ENCODE measurements at places on chromosomes 13 and 19.

DNA sequence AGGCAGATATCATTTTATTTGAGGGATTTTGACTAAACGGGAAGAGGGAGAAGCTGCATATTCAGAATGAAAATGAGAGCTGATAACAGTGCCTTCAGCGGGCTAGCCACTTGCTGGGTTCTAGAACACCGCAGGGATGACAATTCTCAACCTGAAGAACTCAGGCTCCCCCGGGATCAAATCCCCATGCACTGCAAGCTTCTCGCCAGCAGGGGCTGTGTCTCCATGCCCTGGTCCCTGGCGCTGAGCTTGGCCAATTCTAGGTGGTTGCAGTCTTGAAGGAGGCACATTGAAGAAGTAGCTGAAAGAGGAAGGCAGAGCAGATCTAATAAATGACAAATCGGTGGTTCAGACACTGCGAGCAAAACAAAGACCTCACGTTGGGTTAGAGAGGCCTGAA, 128.7 kb downstream of the UQCRFS1 start:
- DNase-seq, result peak; percentile 56

- DNase-seq, result no peak
Measured at GRCh38 chr13:100860866-100861265, 186.3 kb upstream of the TMTC4 start.

DNA sequence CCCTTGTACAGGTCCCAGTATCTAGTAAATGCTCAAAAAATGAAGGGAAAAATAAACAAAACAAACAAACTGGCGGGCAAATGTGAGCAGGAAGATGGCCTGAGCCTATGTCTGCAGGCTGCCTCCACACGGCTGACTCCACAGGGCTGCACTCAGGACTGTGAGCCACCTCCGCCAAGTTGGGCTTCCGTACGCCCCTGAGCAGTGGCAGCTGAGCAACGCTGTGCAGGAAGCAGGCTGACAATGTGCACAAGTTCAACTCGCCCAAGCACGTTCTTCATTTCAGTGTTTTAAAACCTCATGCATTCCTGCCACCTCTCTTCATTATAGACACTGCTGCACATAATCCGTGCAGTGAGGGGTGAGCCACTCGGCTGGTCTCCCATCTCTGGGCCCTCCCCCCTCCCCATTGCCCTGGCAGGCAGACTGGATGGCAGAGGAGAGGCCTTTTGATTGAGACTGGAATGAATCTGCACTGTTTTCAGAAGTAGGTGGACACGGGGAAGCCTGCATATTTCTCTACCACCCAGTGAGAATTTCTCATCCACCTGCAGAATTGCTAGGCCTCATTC, 915.3 kb downstream of the UQCRFS1 start:
- DNase-seq, result no peak

- DNase-seq, result no peak
Measured at GRCh38 chr19:31553846-31554215, 204.6 kb upstream of the TSHZ3 start.

GRCh38 chr13:44790289-44790688, 199.0 kb downstream of the NUFIP1 start:
- DNase-seq, result no peak

GRCh38 chr19:8515317-8515716, 1.4 kb upstream of the ZNF414 start:
- no peak for DNase-seq

GRCh38 chr19:33868788-33869412, 72.2 kb downstream of the KCTD15 start:
- no peak for DNase-seq

- DNase-seq, result peak; percentile 76
Measured at GRCh38 chr19:15449620-15450527, at the start of gene WIZ. Gene WIZ (minus strand): TSS chr19:15449956. CDS start chr19:15448307, 1,649 bp downstream.

- DNase-seq, result no peak
Measured at GRCh38 chr19:51467864-51468544, 9.8 kb upstream of the SIGLEC8 start.

- no peak for DNase-seq
Measured at GRCh38 chr13:113623491-113624234, 34.3 kb downstream of the ATP4B start.

DNA sequence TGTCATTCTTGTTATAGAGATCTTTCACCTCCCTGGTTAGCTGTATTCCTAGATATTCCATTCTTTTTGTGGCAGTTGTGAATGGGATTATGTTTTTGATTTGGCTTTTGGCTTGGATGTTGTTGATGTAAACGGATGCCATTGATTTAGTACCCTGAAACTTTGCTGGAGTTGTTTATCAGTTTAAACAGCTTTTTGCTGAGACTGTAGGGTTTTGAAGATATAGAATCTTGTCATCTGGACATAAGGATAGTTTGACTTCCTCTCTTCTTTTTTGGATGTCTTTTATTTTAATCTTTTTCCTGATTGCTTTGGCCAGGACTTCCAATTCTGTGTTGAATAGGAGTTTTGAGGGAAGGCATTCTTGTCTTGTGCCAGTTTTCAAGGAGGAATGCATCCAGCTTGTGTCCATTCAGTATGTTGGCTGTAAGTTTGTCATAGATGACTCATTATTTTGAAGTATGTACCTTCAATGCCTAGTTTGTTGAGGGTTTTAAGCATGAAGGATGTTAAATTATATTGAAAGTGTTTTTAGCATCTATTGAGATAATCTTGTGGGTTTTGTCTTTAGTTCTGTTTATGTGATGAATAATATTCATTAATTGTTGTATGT, 16.8 kb downstream of the ZNF431 start:
- DNase-seq, result no peak

DNA sequence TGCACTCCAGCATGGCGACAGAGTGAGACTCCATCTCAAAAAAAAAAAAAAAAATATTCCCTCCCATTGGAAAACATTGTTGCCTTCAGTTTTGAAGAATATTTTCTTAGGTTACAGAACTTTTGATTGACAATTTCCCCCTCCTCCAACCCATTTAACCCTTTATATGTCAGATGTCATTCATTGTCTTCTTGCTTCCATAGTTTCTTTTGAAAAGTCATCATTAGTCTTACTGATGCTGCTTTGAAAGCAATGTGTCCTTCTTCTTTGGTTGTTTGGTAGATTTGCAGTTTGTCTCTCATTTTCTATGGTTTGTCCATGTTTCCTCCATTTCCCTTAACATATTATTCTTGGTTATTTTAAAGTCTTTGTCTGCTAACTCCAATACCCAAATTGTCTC, 25.4 kb downstream of the ZNF558 start:
- DNase-seq, result no peak

- DNase-seq, result no peak
Measured at GRCh38 chr13:98239162-98240076, 62.4 kb upstream of the RNF113B start.

- peak; percentile 57 for DNase-seq
Measured at GRCh38 chr19:4577020-4577782, 17.7 kb upstream of the SEMA6B start.

DNA sequence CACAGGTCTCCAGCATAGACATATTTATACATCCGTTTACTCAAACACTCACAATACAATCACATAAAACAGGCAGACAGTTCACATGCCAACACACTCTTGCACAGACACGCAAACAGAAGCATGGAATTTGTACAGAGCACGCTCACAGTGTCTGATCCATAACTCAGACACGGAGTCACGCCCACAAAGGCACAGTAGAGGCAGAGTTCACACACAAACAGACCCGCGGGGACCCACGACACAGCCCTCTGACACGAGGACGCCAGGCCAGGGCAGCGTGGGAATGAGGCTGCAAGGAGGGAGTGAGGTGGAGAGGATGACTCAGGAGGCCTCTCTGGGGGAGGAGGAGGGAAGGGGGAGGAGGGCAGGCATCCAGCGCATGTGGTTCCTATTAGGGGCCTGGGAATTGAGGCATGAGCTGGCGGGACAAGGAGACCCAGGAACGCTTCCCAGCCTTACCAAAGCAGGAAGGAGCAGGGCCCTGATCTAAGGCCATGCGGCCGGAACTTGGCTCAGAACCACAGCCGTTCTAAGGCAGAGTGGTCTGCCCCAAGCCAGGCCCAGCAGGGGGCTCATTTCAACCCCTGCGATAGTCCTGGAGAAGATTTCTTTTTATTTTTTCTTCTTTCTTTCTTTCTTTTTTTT, 9.1 kb upstream of the OLFM2 start:
- no peak for DNase-seq

- no peak for DNase-seq
Measured at GRCh38 chr13:112781881-112782361, 92.1 kb downstream of the ATP11A start.

GRCh38 chr19:10544753-10545251, 1.1 kb downstream of the ATG4D start:
- DNase-seq, result no peak

DNA sequence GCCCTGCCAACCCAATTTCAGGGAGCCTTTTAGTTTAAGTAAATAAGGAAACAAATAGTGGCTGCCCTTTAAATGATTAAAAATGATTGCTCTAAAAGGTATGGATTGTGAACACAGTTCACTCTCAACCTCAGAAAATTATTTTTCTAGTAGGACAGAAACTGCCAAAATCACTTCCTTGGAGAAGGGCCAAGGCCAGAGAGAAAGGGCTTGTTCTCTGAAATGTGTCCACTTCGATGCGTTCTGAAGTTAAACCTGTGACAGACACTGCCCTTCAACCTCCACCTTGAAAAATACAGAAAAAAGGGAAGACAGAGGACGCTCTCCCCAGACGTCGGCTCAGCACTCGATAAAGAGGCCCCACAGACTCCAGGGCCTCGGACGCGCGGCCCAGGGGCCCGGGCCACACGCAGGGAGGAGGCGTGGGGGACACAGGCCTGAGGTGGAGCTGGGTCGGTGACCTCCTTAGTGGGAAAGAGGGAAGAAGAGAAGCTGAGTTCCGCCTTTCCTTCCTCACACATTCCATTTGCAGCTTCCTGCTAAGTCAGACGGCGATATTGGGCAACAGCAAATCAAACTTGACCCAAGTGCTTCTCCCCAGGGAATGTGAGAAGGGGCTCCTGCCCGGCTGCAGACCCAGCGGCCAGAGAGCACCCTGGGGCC, 63.6 kb downstream of the RASA3 start:
- DNase-seq, result no peak

DNA sequence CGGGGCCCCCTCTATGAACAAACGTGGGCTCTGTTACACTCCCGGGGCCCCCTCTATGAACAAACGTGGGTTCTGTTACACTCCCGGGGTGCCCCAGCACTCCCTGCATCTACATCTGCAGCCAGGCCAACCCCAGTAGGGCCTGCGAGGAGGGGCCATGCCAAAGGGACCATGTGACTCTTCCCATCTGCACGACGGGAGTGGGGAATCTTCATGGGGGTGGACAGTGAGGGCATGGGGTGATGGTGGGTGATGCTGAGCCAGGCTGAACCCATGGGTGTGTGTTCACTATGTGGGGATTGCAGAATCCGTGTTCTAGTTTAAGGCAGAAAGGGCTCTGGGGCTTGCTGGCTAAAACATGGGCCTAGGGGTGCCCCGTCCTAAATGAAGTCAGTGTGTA, 69.9 kb upstream of the ARHGEF7 start:
- no peak for DNase-seq

DNA sequence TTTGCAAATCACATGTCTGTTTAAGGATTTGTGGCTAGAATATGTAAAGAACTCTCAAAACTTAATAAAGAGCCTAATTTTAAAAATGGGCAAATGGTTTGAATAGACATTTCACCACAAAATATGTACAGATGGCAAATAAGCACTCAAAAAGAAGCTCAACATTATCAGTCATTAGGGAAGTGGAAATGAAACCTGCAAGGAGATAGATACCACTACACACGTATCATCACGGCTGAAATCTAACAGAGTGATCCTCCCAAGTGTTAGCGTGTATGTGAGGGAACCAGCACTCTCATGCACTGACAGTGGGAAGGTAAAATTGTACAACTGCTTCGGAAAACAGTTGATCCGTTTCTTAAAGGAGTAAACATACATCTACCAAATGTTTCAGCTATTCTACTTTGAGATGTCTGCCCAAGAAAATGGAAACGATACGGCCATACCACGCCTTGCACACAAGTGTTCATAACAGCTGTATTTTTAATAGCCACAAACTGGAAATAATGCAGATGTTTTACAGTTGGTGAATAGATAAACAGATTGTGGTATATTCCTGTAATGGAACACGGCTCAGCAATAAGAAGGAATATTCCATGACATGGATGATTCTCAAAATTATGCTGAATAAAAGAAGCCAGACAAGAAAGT, 14.5 kb downstream of the ARHGEF7 start:
- no peak for DNase-seq

DNA sequence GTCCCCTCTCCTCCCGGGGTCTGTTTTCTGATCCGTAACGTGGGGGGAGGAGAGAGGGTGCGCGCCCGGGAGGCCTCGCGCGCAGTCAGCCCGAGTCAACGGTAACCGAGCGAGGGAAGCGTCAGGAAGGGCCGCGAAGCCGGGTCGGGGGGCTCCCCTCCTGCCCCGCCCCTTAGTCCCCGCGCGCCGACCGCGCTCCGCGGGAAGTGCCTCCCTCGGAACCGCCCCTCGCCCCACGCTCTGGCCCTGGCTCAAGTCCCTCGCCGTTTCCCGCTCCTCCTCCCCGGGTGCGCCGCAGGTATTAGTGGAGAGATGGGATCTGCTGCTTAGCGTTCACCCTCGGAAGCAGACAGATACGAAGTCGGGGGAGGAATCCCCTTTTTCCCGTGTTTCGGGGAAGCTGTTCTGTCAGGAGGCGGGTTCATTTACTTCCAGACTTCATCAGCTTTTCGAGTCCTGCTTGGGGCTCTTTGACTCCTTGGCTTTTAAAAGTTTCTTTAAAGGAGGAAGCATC, 770 bp downstream of the HNRNPM start:
- DNase-seq, result peak; percentile 55

DNA sequence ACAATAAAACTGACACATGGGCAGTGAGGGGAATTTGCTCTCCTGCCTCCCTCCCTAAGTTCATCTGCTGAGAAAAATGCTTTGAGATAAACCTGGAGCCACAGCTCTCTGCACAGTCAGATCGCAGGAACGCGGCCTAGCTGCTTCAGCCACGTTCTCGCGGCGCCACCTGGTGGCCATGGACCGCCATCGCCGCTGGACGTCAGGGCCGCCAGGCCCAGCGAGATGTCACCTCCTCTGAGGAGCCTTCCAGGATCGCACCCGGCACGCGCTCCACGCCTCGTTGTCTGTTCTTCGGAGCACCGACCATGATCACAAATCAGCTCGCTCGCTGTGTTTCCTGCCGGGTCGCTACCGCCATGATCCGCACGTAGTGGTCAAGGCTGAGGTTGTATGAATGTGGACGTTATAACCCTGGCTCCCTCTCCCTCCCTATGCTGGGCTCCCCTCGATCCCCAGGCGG, 20.6 kb upstream of the USP29 start:
- peak; percentile 67 for DNase-seq

- DNase-seq, result peak; percentile 95
Measured at GRCh38 chr19:17830567-17831418, 9.5 kb upstream of the INSL3 start.

DNA sequence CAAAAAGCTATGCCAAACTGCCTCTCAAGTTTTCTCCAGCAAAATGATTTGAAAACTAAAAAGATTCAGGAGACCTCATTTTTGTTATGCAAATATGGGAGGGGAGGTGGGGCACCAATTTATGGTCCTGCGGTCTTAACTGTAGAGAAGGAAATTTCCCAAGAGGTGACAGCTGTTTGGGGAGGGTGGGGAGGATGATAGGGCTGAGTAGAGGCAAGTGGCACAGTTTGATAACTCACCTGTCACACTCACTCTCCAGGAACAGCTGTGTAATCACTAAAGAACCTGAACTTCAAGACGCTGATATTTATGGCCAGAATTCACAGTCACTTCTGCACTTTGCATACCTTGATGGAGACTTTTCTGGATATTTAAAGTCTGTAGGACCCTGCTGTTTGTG, 232.9 kb upstream of the STARD13 start:
- no peak for DNase-seq

GRCh38 chr13:91302111-91302510, 45.4 kb upstream of the MIR17HG start:
- no peak for DNase-seq

All from T47D (cell line).